OCI-LY7 (cell line): ENCODE measurements at places on chromosomes 12 and 14.
A peak's percentile ranks its signal among the peaks of the same experiment; 100 is the strongest.

DNA sequence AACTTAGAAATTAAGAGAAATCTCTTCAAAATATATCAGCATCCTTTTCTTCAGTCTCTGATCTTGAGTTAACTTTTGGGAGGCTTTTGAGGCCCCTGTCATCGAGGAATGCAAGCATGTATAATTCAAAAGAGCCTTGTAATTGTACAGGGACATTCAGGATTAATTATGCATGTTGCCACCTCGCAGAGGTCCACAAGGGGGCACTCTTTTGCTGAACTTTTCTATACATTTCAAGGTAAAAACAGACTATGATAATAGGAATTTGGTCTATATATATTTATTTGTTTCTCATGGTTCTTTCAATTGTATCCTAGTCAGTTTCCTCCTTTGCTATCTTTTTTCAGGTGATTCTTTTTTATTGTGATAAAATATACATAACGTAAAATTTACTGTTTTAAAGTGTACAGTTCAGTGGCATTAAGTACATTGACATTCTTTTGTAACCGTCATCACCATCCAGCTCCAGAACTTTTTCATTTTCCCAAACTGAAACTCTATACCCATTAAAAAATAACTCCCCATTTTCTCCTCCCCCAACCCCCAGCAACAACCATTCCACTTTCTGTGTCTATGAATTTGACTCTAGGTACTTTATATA is 47.0 kb upstream of the SLC2A13 start:
- DNase-seq = peak; percentile 77

DNA sequence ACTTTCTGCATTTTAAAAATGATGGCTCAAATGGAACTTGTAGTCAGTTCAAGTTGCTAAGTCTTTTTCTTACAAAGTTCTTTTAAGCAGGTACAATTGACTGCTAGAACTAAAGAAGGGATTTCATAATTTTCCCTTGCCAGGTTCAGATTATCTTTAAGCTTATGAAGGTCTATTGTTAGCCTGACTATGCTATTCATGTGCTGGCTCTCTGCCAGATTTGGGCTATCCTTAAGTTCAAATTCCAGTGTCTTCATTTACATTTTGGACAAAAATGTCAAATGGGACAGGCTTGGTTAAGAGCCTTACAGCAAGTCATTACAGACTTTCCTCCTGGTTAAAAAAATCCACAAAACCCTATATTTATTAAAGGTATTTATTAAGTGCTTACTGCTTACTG is 42.3 kb downstream of the INSM2 start:
- no peak for DNase-seq

GRCh38 chr12:8026291-8026900 is 6.1 kb upstream of the FOXJ2 start:
- peak; percentile 98 for DNase-seq

GRCh38 chr14:102277874-102278630 is 26.9 kb downstream of the MOK start:
- no peak for DNase-seq

DNA sequence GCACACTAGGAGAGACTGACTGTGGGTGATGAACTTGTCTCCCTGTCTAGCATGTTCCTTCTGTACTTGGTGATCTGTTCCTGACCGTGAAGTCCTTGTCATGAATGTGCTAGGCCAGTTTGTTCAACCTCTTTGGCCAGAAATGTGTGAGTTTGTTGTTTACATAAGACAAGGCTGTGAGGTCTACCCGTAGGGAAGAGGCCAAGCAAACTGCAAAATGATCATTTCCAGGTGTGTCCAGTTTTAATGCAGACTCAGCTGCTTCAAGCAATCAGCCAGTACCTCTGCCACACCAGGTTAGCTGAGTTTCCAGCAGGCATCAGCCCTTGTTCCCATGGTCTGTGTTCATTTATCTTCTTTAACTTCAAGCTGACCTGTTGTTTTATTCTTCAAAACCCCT is 440.2 kb downstream of the FUT8 start:
- no peak for DNase-seq
